ENCODE measurements at places on chromosomes 2 and 18.

GRCh38 chr18:55243255-55243654 lies 284.0 kb upstream of the CCDC68 start:
- no peak for DNase-seq

DNA sequence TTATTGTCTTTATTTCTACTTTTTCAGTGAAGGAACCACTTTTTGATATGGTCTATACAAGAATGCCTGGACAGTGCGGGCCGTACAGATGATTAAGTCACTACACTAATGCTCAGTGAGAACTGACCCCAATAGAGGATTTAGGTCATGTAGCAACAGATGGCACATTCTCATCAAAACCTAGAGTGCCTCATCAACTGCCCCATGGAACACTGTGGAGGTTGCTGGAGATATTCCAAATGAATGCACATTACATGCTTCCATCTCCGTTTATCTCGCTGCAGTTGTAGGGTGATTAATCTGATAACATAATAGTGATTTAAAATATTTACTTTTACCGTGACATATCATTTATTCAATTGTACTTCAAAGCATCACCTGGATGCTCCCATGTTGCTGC lies 41.8 kb upstream of the COPS8 start:
- DNase-seq, result peak; percentile 5

GRCh38 chr2:26900831-26901321 lies 52.9 kb downstream of the DPYSL5 start:
- no peak for DNase-seq

DNA sequence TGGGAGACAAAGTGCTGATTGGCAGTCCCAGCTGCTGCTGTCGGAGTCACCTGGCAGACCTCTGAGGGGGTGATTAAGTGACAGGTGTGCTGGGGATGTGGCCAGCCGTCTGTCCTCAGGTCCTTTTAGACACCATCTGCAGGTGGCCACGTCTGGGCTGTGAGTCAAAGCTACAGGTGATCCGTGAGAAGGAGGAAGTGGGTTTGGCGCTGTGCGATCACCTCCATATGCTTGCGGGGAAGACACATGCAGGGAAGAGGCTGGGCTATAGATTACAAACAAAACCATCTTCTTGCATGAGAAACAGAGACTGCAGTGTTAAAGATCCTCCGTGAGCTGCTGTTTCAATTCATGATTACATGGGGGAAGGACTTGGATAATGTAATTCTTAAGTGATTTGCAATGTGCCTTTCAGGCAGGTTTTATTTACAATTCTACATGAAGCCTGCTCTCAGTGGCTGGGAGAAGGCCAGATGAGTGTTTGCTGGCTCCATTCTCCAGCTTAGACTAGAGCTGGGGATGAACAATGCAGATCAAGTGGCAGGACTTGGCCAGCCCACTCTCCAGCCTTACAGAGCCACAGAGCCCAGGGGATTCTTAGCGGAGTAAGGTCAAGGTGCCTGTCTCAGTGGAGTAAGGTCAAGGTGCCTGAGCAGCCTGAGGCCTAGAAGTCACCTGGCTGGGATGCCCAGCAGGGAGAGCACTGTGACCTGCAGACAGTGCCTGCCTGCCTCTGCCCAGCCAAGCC lies 87.8 kb downstream of the LYPD1 start:
- DNase-seq, result peak; percentile 75

GRCh38 chr2:76204048-76204447 lies 493.3 kb upstream of the GCFC2 start:
- DNase-seq, result no peak

DNA sequence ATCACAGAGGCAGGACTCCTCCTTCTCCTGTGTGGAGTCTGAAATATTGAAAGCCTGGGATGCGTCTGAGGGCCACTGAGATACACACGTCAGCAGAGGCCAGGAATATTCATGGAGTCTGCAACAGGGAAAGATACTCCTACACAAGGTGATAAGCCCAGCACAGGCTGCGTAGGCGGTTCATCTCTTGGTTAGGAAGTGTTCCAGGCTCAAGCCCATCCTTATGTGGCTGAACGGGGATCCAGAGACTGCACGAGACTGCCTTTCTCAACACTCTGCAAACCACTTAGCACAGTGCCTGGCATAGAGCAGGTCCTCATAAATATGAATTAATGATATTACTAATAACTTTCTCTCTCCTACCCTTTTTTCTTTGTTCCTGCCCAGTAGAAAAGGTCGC lies 29.2 kb upstream of the AGPS start:
- DNase-seq, result no peak

- DNase-seq, result peak; percentile 76
Measured at GRCh38 chr2:216339456-216340279, 32.6 kb downstream of the MARCHF4 start.

DNA sequence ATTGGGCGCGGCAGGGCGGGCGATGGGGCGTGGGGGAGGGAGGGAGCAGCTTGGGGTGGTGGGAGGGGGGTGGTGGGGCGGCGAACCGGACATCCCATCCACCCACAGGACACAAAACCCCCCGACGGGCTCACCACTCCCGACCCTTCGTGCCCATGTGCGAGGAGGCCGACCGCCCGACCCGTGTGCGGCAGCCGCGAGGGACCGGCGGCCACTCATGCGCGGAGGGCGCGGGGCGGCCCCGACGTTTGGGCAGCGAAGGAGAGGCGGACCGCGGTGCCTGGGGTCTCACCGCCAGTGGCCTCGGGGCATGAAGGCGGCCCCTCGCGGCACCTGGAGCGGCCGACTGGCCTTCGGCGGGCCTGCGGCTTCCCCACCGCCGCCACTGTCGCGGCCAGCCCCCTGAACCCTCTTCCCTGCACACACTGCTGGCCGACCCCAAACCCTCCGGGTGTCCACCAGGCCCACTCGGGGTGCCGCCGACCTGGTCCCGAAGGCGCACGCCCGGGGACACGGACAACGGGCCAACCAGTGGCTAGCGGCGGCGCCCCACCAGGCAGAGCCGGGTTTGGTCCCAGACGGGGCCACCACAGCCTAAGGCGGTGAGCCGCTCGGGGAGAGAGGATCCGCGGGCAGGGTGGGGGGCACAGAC lies 94.6 kb upstream of the ANKRD30BL start:
- no peak for DNase-seq

- DNase-seq, result no peak
Measured at GRCh38 chr18:10270151-10270571, 184.3 kb upstream of the APCDD1 start.

- no peak for DNase-seq
Measured at GRCh38 chr2:187390891-187391290, 57.2 kb downstream of the CALCRL start.

- DNase-seq, result no peak
Measured at GRCh38 chr2:215609089-215610032, 173.5 kb upstream of the FN1 start.

Measured in NCI-H1092 (cell line).